ENCODE measurements at places on chromosomes 6 and 20. TPM values are rescaled to one million over a fixed set of nuclear protein-coding genes. Genes with fewer than 3 reads are reported as not detected.

Gene WFDC12
- total RNA-seq: not detected

DNA sequence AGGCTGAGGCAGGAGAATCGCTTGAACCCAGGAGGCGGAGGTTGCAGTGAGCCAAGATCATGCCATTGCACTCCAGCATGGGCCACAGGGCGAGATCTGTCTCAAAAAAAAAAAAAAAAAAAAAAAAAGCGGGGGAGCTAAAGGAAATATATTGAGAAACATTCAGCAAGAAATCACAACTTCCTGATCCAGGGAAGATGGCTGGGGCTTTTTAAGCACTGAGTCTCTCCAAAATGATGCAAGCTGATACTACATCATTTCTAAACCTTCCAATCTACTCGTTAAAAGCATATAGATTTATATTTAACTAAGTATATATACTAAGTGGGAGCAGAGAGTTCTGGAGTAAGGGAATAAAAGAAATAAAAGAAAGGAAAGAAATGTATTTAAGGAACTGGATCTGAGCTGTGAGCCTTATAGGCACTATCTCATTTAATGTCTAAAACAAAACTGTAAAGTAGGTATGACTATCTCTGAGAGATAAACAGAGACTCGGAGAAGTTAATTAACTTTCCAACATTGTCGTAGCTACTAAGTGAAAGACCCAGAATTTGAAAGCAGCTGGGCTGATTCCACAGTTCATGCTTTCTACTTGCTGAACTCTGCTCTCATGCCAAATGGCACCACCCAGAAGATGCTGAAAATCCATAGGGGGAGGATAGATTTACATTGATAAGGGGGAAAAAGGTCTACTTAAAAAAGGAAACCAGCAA lies 215.0 kb upstream of the MARCKS start:
- H3K27ac ChIP-seq: no peak overlapping the region
- no peak for DNase-seq
- H3K27me3 ChIP-seq: no peaks in the 10 kb centered on the region
- H3K4me1 ChIP-seq: peaks cover 18% of the 10 kb centered on the region
- no peak overlapping the region for H3K4me3 ChIP-seq

- H3K4me3 ChIP-seq: no peak overlapping the region
- DNase-seq: no peak
- H3K36me3 ChIP-seq: no peaks in the 10 kb centered on the region
- H3K27ac ChIP-seq: no peak overlapping the region
- peaks cover 13% of the 10 kb centered on the region for H3K4me1 ChIP-seq
- no peaks in the 10 kb centered on the region for H3K27me3 ChIP-seq
Measured at GRCh38 chr20:24677626-24678315, 208.3 kb downstream of the SYNDIG1 start.

- peaks cover 9% of the 10 kb centered on the region for H3K27me3 ChIP-seq
- H3K4me1 ChIP-seq: no peaks in the 10 kb centered on the region
- no peak overlapping the region for H3K4me3 ChIP-seq
- H3K36me3 ChIP-seq: no peaks in the 10 kb centered on the region
- no peak overlapping the region for H3K27ac ChIP-seq
Measured at GRCh38 chr6:90485635-90486277, 101.1 kb downstream of the MAP3K7 start.

DNA sequence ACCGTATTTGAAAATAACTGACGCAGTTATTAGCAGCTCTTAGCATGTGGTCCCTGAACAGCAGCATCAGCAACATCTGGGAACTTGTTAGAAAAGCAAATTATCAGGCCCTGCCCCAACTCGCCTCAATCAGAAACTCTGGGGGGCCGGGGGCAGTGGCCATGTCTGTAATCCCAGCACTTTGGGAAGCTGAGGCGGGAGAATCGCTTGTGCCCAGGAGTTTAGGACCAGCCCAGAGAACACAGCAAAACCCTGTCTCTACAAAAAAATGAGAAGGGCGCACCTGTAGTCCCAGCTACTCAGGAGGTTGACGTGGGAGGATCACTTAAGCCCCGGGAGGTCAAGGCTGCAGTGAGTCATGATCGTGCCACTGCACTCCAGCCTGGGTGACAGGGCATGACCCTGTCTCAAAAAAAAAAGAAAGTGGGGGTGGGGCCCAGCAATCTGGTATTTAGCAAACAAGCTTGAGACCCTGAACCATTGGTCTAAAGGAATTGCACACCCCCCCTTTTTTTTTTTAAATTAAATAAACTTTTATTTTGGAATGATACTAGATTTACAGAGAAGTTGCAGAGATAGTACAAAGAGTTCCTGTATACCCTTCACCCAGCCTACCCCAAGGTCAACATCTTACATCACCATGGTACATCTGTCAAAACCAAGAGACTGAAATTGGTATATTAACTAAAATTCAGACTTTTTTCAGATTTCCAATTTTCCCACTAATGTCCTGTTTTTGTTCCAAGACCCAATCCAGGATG lies 6.7 kb downstream of the SRXN1 start:
- no peak overlapping the region for H3K4me3 ChIP-seq
- no peak for DNase-seq
- peaks cover 12% of the 10 kb centered on the region for H3K36me3 ChIP-seq
- no peak overlapping the region for H3K27ac ChIP-seq

Data from GM23248 (cell line).